ENCODE measurements at places on chromosomes 12 and 14. TPM values are rescaled to one million over a fixed set of nuclear protein-coding genes. Genes with fewer than 3 reads are reported as not detected.

DNA sequence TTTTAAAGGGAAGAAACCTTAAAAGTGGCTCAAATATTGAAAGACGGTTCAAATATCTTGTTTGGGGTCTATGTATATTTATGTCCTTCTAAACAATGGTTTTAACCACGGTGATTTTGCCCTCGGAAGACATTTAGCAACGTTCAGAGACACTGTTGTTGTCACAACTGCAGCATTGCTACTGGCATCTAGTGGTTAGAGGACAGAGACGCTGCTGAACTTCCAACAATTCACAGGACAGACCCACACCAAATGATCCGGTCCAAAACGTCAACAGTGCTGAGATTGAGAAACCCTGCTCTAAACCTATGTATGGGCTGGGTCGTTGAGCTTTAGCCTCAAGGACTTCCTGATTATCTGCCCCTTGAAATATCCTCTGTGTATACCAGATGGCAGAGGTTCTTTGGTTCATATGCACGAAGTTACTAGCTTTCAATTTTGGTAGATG, 1.7 kb downstream of the ANGEL1 start:
- peak; percentile 68 for DNase-seq
- H3K36me3 ChIP-seq: no peaks in the 10 kb centered on the region
- H3K4me3 ChIP-seq: peak overlapping the region; percentile 69
- peak overlapping the region; percentile 19 for H3K27ac ChIP-seq

GRCh38 chr14:95523815-95524448, 7.5 kb upstream of the SYNE3 start:
- no peaks in the 10 kb centered on the region for H3K36me3 ChIP-seq
- H3K4me3 ChIP-seq: no peak overlapping the region
- H3K4me1 ChIP-seq: peaks cover 55% of the 10 kb centered on the region
- peak; percentile 51 for DNase-seq
- H3K27me3 ChIP-seq: no peaks in the 10 kb centered on the region

Gene GYS2
- not detected for polyA plus RNA-seq

DNA sequence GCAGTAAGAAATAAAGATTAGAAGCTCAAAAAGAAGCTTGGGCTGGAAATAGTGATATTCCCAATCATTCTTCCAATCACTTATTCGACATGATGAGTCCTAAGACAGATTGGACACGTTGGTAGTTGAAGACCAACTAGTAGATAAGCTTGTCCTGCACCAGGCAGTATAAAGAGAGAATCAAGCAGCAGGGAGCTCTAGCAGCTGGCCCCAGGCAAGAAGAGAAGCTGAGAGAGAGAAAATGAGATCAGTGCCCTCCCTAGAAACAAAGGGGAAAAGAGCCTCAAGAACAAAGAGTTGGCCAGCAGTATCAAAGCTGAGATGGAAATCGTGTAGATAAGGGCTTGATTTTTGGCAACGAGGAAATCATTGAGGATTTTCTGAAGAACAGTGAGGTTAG, 20.6 kb downstream of the RASSF8 start:
- no peaks in the 10 kb centered on the region for H3K36me3 ChIP-seq
- H3K27ac ChIP-seq: peak overlapping the region; percentile 17
- H3K4me1 ChIP-seq: peaks cover 51% of the 10 kb centered on the region
- H3K27me3 ChIP-seq: no peaks in the 10 kb centered on the region
- no peak overlapping the region for H3K4me3 ChIP-seq

DNA sequence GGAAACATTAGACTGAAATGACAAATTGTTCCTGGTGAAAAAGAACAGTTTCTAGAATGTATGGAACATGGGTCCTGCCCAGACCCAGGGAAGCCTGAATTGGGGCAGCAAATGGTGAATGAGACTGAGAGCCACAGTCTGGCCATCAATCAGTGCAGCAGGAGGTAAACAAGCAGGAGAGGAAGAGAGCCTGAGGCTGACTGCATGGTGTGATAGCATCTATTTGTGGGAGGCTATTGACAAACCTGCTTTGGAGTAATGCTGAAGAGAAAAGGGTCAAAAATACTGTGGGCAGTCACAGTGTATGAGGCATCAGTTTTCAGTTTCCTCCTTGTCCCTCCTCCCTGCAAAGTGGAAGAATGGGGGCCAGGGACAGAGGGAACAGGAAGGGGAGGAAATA, 136.8 kb downstream of the ANKS1B start:
- no peaks in the 10 kb centered on the region for H3K27me3 ChIP-seq
- H3K36me3 ChIP-seq: no peaks in the 10 kb centered on the region
- H3K4me3 ChIP-seq: no peak overlapping the region
- DNase-seq: no peak
- H3K27ac ChIP-seq: no peak overlapping the region

DNA sequence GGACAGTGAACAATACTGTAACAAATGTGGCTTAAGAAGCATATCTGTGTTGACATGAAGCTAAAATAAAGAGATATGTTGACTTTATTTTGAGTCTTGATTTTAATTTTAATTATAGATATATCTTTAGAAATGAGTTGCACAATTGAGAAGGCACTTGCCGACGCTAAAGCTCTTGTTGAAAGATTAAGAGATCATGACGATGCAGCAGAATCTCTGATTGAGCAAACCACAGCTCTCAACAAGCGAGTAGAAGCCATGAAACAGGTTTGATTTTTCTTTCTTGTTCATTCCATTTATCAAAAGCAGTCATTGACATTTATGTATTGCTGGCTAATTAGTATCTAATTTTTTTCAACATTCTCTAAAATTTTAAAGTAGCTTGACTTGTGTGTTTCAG, 15.8 kb downstream of the FGFR1OP2 start:
- DNase-seq: no peak
- peaks cover 29% of the 10 kb centered on the region for H3K36me3 ChIP-seq
- no peak overlapping the region for H3K4me3 ChIP-seq
- H3K27ac ChIP-seq: no peak overlapping the region
- no peaks in the 10 kb centered on the region for H3K4me1 ChIP-seq

DNA sequence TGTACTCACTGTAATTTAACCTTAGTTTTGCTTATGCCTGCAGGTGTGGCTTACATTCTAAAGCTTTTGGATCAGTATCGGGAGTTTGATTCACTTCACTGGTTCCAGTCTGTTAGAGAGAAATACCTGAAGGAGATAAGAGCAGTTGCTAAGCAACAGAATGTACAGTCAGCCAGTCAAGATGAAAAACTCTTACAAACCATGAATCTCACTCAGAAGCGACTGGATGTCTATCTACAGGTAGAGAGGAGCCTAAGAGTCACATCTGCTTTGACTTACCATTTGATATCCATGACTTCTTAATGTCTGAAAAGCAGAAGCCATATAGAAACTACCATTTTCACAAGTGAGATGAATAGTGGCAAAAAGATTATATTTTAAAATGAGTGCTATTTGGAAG, 56.5 kb downstream of the WASHC4 start:
- H3K4me3 ChIP-seq: no peak overlapping the region
- peaks cover 13% of the 10 kb centered on the region for H3K4me1 ChIP-seq
- H3K36me3 ChIP-seq: peaks cover 91% of the 10 kb centered on the region

- no peak overlapping the region for H3K4me3 ChIP-seq
- no peak overlapping the region for H3K27ac ChIP-seq
- no peak for DNase-seq
Observed at GRCh38 chr14:89058697-89059096, 234.2 kb downstream of the TTC8 start.

- no peaks in the 10 kb centered on the region for H3K27me3 ChIP-seq
- H3K4me3 ChIP-seq: no peak overlapping the region
- no peaks in the 10 kb centered on the region for H3K36me3 ChIP-seq
- H3K4me1 ChIP-seq: peaks cover 21% of the 10 kb centered on the region
Observed at GRCh38 chr14:63496837-63497400, 46.3 kb downstream of the PPP2R5E start.

DNA sequence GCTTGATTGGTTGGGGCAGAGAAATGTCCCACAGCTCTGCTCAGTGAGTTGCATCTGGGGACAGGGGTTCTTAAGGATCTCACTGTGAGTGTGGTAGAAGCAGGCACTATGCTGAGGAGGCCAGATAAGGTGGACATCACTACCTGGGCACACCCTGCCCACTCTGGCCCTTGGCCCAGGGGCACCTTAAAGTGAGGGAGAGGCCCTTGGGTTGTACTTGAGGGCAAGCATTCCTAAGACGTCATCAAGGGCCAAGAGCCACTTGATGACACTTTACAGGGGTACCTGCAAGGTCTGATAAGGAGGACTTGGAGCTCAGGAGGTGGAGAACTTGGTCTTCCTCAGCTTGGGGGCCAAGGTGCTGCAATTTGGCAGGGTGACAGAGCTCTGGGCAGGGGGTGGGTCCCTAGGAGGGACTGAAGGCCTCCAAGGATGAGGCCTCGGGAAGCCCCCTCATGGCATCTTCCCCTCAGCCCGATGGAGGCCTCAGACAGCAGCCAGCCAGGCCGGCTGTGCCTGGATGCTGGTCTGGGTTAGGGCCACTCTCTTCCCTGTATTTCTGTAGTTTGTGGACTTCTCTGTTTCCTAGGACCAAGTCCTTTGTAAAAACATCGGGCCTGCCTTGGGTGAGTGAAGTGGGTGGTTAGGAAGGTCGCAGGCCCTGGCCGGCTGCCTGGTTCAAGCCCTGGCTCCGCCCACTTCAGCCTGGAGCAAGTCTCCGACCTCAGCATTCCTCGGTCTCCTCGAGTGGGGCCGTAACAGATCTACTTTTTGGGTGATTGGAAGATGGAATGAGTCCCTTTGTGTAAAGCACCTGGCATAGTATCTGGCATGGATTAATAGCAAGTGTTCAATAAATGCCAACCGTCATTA, 24.8 kb downstream of the GPR68 start:
- no peaks in the 10 kb centered on the region for H3K4me1 ChIP-seq
- H3K4me3 ChIP-seq: no peak overlapping the region
- no peaks in the 10 kb centered on the region for H3K36me3 ChIP-seq
- H3K27ac ChIP-seq: no peak overlapping the region
- no peaks in the 10 kb centered on the region for H3K27me3 ChIP-seq

Gene CCNK
- polyA plus RNA-seq: 20.9 TPM

DNA sequence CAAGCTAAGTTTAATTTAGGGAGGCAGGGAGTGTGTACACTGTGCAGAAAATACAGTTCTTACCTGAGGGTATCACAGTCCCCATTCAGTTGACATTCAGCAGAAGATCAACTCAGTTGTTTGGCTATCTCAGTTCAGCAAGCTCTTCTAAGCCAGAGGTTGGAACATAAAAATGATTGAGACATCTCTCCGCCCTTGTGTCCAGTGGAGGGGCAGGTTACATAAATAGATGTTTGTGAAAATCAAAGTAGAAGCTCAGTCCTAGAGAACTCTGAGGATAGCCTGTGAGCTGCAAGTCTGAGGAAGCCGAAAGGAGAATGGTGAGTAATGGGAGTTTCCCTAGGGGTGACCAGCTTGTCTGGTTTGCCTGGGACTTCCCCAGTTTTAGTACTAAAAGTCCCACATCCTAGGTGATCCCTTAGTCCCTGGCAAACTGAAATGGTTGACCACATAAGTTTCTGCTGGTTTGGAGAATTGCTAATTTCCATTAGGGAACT, 251.4 kb upstream of the ATP2B1 start:
- no peaks in the 10 kb centered on the region for H3K36me3 ChIP-seq
- DNase-seq: peak; percentile 19
- no peaks in the 10 kb centered on the region for H3K27me3 ChIP-seq
- H3K4me1 ChIP-seq: no peaks in the 10 kb centered on the region
- no peak overlapping the region for H3K4me3 ChIP-seq

DNA sequence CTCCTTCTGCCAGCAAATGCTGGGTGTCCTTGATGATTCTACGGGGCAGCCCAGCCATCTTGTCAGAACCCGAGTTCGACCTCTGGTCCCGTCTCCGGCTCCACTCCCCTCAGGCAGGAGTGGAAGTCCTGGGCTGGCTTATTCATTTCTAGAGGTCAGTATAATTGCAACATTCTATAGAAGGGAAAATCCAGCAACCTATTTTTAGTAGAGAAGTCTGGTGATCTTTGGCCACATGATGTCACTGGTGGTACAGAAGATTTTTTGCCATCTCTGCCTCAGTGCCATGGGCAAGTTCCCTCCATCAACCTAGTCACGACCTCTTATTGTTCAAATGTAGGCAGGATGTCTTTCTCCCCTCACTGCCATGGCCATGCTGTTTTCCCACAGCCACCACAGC, 22.4 kb downstream of the OR10G2 start:
- no peaks in the 10 kb centered on the region for H3K36me3 ChIP-seq
- H3K27me3 ChIP-seq: no peaks in the 10 kb centered on the region
- no peak overlapping the region for H3K4me3 ChIP-seq
- no peaks in the 10 kb centered on the region for H3K4me1 ChIP-seq
- no peak overlapping the region for H3K27ac ChIP-seq

GRCh38 chr14:104940526-104941150, 16.0 kb downstream of the PLD4 start:
- no peak for DNase-seq
- H3K4me1 ChIP-seq: no peaks in the 10 kb centered on the region
- H3K36me3 ChIP-seq: no peaks in the 10 kb centered on the region
- no peak overlapping the region for H3K27ac ChIP-seq
- no peak overlapping the region for H3K4me3 ChIP-seq
- no peaks in the 10 kb centered on the region for H3K27me3 ChIP-seq

- no peak overlapping the region for H3K27ac ChIP-seq
- H3K27me3 ChIP-seq: no peaks in the 10 kb centered on the region
- no peaks in the 10 kb centered on the region for H3K4me1 ChIP-seq
- DNase-seq: peak; percentile 45
Observed at GRCh38 chr12:85755760-85756159, 80.4 kb downstream of the RASSF9 start.

DNA sequence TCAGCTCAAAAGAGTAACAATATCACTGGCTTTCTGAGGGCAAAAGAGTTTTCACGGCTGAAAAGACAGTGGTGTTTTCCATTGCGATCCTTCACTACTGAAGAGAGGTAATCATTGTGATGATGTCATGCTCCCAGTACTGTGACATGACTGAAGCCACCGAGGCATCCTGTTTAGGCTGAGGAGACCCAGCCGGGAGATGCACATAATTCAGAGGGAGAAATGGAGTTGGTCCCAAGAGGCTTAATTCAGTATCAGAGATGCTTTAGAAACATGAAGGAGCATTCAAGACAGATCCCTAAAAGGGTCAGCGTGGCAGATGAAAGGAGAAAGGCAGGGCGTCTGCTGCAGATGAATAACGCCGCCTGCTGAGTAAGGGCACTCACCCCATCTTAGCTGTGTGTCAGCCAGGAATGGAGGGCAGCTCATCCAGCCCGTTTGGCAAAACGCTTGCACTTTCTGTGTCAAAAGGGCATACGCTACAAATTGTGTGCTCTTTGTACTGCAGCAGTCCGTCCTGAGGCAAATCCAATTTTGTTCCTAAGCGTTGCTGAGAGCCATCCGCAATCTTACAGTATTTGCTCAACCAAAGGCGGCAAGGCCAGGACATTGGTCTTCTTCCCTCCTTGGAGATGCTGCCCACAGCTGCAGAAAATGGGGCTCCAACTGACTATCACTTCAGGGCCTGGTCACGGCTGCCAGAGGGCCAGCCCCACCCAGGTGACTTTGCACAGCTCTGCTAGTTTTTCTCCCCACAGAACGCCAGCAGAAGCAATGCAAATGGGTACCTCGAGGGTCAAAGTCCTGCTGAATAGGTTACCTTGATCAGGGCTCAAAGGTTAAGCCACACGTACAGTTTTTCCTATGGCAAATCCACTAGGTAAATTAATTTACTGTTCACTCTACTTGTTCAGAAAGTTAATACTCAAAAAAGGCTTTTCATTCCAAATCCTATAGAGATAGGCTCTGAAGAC, 23.5 kb downstream of the CCDC92 start:
- H3K27me3 ChIP-seq: no peaks in the 10 kb centered on the region
- H3K4me1 ChIP-seq: no peaks in the 10 kb centered on the region
- no peak for DNase-seq
- H3K27ac ChIP-seq: no peak overlapping the region
- H3K36me3 ChIP-seq: no peaks in the 10 kb centered on the region

- H3K36me3 ChIP-seq: no peaks in the 10 kb centered on the region
- H3K4me1 ChIP-seq: no peaks in the 10 kb centered on the region
- no peak for DNase-seq
- H3K27me3 ChIP-seq: no peaks in the 10 kb centered on the region
Observed at GRCh38 chr14:104939666-104940410, 15.2 kb downstream of the PLD4 start.

Gene NPAS3
- not detected for polyA plus RNA-seq

Data from GM23248 (cell line).